Brain microvascular endothelial cell (primary cell): ENCODE measurements at places on chromosomes 7 and 10.
A peak's percentile ranks its signal among the peaks of the same experiment; 100 is the strongest.

DNA sequence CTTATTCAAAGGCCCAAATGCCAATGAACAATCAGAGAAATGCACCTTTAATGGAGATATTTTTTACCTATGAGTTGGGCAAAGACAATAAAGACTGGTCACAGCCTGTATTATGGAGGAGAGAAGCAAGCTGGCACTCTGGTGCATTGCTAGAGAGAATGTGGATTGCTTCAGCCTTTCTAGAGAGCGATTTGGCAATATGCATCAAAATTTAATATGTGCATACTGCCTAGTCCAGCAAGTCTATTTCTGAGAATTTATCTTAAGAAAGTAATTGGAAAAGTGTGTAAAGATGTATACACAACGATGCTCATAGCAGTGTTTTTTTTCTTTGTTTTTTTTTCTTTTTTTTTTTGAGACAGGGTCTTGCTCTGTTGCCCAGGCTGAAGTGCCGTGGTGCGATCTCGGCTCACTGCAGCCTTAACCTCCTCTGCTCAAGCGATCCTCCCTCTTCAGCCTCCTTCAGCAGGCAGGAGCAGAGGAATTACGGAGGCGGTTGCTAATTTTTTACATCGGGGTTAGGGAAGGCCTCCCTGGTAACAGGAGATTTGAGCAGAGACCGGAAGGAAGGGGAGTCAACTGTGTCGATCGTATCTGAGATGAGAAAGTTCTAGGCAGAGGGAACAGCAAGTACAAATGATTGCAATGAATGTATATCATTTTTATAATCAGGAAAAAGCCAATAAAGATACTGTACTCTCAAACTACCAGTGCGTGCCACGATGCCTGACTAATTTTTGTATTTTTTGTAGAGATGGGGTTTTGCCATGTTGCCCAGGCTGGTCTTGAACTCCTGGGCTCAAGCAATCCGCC is 16.4 kb downstream of the KIAA1549 start:
- DNase-seq, result no peak

DNA sequence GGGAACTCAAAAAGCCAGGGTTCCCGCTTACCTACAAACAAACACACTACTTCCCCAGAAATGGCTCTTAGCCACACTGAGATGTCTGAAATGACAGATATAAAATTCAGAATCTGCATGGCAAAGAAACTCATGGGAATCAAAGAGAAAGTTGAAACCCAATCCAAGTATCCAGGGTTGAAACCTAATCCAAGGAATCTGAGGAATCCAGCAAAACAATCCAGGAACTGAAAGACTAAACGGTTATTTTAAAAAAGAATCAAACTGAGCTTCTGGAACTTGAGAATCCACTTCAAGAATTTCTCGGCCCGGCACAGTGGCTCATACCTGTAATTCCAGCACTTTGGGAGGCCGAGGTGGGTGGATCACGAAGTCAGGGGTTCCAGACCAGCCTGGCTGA is 568.8 kb downstream of the POM121L12 start:
- no peak for DNase-seq

DNA sequence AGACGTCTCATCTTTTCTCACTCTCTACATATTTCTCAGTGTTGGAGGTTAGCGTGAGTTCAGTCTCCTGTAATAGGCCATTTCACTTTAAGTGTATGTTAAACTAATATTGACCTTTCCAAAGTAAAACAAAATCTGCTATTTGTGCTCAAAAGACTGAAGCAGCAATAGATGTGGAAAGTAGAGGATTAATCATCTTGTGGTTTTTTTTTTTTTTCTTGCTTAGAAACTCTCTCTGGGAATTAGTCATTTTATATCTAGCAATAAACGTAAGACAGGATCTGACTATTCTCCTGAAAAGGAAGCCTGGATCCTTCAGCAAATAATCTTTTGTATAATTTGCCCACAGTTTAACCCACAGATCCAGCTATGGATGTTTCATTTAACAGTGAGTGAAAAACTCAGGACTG is 81.7 kb downstream of the NRP1 start:
- DNase-seq, result peak; percentile 47

- peak; percentile 39 for DNase-seq
These were observed 61.2 kb upstream of the LRRN3 start for GRCh38 chr7:111029574-111030251.

DNA sequence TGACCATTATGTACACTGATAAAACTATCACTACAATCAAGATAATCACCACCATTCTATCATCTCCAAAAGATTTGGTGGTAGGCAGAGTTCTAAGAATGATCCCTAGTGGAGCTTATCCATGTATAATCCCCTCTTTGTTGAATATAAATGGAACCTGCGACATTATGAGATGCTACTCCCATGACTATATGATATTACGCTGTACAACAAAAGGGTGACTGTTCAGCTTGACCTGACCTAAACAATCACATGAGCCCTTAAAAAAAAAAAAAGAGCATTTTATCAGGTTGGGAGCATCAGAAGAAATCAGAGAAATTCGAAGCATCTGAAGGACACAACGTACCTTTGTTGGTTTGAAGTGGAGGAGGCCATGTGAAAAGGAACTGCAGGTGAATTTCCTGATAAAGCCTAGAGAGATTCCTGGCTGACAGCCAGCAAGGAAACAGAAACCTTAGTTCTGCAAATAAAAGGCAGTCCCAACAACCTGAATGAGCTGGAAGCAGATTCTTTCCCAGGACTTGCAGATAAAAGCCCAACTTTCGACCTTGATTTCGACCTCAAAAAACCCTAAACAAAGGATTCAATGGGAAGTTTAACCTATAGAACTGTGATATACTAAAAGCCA is 270.7 kb downstream of the ADRA2A start:
- no peak for DNase-seq

GRCh38 chr10:50545846-50546245 is 77.9 kb downstream of the SGMS1 start:
- DNase-seq, result no peak

GRCh38 chr7:48109848-48110663 is 21.0 kb downstream of the UPP1 start:
- peak; percentile 44 for DNase-seq

DNA sequence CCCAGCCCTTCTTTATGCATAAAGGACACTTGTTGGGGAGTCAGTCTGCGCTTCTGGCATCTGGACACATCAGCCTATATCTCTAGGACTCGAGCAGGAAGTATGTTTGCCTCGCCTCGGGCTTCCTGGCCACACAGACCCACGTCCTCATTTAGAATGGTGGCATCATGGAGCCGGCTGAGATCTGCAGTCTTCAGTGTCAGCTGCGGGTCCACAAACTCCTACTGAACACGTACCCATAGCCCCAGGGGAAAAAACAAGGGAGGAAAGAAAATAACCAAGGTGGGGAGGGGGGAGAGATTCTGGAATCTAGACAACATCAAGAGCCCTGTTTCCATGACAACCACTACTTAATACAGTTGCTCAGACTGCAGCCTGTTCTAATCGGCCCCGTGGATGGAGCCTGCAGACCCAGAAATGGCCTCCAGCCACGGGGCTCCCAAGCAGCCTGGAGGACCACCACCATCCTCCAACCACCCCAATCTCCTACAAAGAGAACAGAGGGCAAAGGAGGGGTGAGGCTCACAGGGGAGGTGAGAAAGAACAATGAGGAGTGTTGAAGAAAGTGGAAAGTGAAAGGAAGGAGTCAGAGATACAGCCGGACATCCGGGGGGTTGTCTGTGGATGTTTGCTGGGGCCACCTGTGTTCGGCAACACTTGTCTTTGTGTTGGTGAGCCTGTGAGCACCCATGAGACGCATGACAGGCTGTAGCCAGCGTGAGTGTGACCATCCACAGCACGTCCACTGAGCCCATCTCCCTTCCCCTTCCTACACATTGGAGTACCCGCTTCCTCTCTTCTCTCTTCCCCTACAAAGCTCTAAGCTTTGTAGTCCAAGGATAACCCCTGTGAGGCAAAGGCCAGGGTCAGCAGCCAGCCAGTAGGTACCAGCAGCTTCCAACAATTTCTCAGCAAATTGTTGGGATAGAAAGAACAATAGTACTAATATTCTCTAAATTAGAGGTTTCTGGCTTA is 141.0 kb downstream of the PLXNA4 start:
- DNase-seq, result no peak

- DNase-seq, result no peak
These were observed 298.9 kb upstream of the HPS1 start for GRCh38 chr10:98745645-98746044.

DNA sequence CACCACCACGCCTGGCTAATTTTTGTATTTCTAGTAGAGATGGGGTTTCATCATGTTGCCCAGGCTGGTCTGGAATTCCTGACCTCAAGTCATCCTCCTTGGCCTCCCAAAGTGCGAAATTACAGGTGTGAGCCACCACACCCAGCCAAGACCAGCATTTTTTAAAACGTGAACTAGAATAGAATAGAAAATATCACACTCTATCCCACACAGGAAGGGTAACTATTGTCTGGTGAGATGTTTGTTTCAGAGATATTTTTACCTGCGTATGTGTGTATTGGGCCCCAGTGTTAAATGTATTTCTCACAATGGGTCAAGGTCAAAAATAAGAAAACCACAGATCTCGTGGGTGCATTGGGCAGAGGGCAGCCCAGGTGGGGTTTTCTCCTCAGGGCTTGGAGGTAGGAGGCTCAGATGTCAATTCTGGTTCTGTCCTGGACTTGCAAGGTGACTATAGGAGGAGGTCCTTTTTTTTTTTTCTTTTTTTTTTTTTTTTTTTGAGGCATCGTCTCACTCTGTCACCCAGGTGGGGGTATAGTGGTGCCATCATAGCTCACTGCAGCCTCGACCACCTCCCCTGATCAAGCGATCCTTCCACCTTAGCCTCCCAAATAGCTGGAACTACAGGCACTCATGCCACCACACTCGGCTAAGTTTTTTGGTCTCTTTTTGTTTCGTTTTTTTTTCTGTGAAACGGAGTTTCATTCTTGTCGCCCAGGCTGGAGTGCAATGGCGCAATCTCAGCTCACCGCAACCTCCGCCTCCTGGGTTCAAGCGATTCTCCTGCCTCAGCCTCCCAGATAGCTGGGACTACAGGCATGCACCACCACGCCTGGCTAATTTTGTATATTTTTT is 19.0 kb downstream of the SH2B2 start:
- DNase-seq, result no peak

GRCh38 chr7:133202942-133203341 is 49.9 kb upstream of the EXOC4 start:
- no peak for DNase-seq

- DNase-seq, result no peak
These were observed 69.8 kb upstream of the BAIAP2L1 start for GRCh38 chr7:98470485-98471240.

GRCh38 chr7:13839063-13839462 is 150.4 kb downstream of the ETV1 start:
- no peak for DNase-seq

DNA sequence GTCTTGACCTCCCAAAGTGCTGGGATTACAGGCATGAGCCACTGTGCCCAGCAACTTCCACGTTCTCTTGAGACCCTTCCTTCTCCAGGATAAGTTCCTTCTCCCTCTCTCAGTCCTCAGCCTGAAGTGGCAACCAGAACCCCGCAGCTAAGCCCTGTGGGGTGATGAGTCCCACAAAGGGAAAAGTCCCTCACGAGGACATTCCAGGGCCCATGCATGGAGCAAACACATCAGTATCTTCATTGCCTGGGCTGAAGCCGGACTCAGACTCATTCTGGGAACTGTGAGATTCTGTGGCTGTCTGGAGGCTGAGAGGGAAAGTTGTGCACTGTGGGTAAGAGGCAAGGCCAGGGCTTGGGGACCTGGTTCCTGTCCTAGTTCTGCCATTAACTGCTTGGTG is 622.9 kb downstream of the GALNT17 start:
- no peak for DNase-seq

DNA sequence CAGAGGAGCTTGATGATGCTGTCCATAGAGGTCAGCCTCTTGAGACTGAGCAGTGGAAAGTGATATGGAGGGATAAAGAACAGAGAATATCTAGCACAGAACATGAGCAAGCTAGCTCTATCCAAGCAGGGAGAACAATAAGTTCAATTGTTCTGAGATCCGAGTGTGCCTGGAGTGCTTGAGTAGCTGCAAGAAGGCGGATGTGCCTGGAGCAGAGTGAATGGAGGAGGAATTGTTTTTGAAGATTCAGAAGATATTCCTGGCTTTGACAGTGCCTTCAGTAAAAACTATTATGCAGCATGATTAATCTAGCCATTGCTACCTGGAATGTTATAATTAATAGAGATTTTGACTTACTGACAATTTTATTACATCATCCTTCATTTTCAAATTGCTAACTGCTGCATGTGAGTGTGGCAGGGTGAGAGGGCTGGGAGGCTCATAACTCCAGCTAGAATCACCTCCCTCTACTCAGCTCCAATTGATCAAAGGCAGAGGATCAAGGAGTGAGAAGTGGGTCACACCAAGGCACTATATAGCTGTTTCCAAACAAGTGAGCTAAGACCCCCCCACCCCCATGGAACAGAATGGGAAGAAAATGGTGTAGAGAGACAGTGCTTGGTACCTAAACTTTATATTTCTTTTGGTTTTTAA is 302.8 kb downstream of the ADRA2A start:
- DNase-seq, result no peak

DNA sequence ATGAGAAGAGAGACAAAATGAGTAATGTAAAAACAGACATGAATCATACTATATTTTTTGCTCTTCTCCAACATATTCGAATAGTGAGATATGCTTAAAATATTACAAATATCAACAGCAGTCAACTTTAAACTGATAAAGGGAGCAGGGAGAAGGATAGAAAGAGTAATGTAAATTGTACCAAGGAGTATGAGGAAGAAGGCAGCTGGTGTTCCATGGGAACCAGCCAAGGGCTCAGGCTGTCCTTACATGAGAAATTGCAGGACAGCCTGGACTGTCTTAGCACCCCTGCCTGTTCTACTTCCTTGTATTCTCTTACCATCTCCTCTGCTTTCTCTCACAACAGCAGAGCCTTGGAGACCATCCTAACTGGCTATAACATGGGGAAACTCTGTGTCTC is 128.7 kb downstream of the TSPAN12 start:
- DNase-seq, result peak; percentile 28

DNA sequence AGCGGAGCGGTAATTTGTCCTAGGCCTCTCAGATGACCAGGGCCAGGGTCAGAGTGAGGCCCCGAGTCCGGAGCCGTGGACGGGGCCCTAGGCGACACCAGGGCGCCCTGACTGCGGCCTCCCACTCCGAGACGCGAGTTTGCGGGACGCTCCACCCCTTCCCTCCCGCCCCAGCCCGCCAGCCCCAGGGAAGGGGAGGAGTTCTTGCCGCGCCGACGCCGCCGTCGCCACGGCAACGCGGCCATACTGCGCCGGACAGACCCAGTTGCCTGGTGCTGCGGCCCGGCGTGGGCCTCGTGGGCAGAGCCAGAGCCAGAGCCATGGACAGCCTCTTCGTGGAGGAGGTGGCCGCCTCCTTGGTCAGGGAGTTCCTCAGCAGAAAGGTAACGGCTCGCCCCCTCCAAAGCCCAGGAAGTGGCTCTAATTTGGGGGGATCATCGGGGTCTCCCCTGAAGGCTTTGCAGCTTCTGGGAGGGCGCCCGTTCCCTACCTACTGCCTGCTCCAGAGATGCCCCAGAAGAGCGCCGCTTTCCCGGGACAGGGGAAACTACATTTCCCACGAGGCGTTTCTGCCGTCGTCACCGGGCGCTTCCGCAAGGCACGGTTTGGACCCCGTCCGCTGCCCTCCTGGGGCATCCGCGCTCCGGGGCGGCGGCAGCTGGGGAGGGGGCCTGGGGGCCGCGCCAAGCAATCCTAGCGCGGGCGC is at the start of gene MINDY4:
Gene MINDY4 (plus strand): TSS at position 244 of the 706 bp plus-strand sequence. CDS start 77 bp downstream, at position 321.
- DNase-seq, result peak; percentile 40
